ENCODE measurements at places on chromosomes 6 and 20.

DNA sequence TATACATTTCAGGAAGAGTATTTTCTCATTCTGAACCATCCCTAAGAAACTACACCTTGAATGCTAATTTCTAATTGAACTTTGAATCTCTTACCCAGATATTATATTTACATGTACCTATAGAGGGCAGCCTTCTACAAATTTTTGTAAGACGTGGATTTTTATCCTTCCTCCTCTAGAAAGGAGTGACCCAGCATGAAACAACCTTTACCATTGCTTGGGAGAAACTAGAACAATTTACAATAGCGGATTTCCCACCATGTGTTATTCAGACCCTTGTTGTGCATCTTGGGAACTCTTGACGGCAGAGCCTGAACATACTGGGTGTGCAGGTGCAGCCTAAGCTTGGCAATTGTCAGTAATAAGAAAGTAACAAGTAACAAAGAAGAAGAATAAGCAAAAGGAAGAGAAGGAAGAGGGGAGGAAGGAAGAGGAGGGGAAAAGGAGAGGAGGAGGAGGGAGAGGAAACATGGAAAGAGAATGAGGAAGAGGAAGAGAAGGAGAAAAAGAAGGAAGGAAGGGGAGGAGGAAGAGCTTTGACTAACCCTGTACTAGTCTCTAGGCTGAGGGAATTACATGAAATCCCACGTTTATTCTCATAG, 10.8 kb upstream of the TAAR1 start:
- DNase-seq, result peak; percentile 62

- no peak for DNase-seq
Measured at GRCh38 chr20:20959031-20959755, 147.0 kb downstream of the LINC00237 start.

- DNase-seq, result no peak
Measured at GRCh38 chr20:57888591-57888990, 178.8 kb upstream of the PMEPA1 start.

DNA sequence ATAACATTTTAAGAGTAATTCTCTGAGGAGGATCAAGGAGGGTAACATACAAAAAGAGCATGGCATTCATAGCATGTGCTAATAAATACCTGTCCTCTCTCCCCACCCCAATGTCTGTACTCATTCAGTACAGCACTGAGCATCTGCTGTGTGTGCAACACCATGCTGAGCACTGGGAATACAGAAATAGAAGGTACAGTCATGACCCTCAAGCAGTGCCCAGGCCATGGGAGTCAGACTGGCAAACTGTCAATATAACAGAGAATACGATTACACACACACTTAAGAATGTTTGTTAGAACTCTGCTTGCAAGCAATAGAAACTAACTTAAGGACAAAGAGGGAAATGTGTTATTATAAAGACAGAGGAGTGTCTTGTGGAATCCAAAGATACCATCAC, 24.7 kb upstream of the ZFAND3 start:
- no peak for DNase-seq

DNA sequence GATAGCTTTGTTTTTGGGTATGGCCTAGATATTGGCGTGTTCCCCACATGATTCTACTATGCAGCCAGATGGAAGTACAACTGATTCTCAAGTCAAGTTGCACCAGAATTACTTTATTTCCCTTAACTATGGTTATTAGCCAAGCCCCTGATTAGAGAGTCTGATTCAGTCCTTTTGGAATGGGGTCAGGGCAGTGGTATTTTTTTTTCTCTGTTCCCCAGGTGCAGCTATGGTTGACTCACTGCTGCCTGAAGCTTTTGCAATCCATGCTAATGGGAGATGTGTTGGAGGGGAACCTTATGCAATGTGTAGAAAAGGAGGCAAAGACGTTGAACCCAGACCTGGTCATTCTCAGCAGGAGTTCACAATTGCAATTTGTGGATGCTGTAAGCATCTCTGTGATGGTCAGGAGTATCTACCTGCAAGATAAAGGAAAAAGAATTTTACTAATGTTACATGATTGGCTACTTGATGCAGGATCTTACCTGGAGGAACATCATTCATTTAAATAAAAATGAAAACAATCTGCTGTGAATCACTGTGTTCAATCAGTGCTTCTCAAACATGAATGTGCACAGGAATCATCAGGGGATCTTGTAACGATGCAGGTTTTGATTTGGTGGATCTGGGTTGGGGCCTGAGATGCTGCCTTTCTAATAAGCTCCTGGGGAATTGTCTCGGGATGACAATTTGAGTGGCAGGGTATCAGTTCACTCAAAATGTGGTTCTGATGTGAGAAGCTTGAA, 49.4 kb downstream of the PFDN4 start:
- DNase-seq, result no peak

Measured in A673 (cell line).